ENCODE measurements at places on chromosomes 6 and 20.

GRCh38 chr6:34331371-34332050, 61.0 kb downstream of the NUDT3 start:
- no peak for DNase-seq

DNA sequence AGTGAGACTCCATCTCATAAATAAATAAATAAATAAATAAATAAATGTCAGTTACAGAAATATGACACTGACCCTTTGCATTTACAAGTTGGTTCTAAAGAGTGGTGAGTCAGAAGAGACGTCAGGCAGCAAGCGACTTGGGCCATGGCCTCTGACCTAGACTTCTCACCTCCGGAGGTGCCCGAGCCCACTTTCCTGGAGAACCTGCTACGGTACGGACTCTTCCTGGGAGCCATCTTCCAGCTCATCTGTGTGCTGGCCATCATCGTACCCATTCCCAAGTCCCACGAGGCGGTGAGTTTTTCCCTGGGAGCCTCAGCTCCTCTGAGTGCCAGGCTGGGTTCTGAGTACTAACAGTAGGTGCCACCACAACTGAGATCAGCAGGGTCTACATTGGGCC, 11.7 kb downstream of the MANBAL start:
- no peak for DNase-seq

- DNase-seq = peak; percentile 76
Observed at GRCh38 chr6:2971420-2972218, at the start of gene SERPINB6. SERPINB6 (minus strand) TSS chr6:2971567; CDS start chr6:2959332, 12,235 bp downstream.

DNA sequence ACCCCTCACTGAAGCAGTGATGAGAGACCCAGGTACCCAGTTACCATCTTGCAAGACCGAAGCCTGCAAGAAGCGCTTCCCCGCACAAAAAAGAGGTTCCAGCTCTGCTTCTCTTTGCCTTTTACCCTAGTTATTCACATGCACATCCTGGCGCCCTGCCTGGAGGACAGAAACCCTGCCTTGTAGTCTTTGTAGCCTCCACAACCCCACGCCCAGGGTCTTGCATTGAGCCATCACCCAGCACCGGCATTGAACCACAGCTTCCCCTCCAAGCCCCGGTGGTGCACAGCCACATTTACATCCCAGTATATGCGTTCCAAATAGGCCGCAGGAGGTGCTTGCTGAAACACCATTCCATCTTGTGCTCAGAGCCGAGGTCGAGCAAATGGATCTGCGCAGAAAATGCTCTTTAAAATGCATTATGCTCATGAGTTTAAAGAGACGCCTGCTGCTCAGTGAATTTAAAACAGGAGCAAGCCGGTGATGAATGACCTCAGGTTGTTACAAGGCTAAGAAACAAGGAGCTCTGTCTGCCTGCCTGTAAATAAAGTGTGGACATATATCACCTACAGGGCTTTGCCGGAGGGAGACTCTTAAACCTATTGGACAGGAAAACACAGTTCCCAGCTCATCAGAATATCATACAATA, 61.7 kb downstream of the GNAS-AS1 start:
- DNase-seq = no peak

GRCh38 chr6:54588176-54588575, 258.4 kb upstream of the FAM83B start:
- DNase-seq = no peak

DNA sequence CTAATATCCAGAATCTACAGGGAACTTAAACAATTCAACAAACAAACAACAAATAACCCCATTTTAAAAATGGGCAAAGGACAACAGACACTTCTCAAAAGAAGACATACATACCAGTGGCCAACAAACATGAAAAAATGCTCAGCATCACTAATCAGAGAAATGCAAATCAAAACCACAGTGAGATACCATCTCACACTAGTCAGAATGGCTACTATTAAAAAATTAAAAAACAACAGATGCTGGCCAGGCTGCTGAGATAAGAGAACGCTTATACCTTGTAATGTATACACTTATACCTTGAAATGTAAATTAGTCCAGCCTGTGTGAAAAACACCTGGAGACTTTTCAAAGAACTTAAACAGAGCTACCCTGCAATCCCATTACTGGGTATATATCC, 166.8 kb downstream of the IBTK start:
- no peak for DNase-seq

DNA sequence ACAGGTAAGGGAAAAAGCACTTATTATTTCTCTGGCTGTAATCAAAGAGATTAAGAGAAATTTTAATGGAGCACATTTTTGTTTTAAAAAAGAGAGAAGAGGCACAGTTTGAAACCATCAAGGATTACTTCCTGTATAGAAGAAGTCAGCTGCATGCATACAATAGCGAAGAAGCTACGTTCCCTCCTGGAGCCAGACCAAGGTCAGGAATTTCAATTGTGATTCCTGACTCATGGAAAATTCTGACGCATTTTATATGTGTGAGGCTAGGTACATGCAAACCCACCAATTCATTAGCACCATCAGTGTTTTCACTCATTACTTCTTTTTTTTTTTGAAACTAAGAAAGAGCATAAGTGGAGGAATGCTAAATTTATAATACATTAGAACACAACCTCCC, 232.7 kb upstream of the SGK1 start:
- DNase-seq = no peak

DNA sequence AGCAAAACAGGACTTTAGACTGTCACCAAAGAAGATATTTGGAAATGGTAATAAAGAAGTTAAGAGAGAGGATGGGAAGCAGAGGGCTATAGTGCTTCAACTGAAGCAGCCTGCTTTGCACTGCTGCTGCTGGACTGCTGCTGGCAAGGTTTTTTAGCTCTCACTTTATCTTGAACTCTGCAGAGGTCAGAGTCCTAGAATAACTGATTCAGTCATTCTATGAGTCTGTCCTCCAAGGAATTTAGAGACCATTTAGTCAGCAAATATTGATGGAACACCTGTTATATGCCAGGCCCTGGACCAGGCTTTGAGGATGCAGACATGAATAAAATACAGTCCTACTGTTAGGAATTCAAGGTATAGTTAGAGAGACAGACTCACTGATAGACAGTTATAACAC, 9.1 kb upstream of the SAYSD1 start:
- DNase-seq = no peak

- no peak for DNase-seq
Observed at GRCh38 chr6:154468760-154469159, 41.7 kb downstream of the CNKSR3 start.

- DNase-seq = no peak
Observed at GRCh38 chr20:1754306-1754705, 96.7 kb upstream of the SIRPG start.

- no peak for DNase-seq
Observed at GRCh38 chr6:2157441-2158127, 87.8 kb downstream of the GMDS start.

DNA sequence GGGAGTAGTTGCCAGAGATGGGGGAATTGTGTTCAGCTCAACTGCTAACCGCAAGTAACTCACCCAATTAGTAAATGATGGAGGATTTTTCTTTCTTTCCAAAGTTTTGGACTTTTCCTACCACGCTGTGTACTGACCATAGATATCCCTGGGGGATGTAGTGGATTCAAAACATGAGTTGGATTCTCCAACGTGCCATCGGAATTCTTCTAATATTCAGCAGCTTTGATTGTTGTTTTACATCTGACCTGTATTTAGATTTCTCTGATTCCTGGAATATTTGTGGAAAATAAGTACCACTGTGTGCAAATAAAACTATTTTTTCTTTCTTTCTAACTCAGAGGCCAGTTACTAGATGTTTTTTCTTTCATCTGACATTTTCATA, 1.1 kb downstream of the CCDC170 start:
- DNase-seq = no peak

GRCh38 chr6:80173411-80173810, 66.9 kb downstream of the BCKDHB start:
- no peak for DNase-seq

DNA sequence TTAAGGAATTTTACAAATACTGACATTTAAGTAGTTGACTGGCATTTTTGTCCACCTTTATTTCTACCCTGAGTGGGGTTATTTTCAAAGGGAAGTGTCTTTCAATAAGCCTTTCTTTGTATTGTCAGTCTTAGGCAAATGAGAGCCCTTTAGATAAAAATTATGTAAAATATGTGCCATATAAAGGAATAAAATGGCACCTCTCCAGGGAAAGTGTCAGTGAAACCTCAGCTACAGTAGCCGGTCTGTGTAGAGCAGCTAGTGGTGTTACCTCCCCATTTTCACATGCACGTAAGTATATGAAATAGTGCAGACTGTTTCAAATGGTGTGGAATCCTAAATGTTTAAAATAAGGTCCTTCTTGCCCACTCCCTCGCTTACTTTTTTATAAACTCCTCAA, 5.0 kb downstream of the FAM217B start:
- DNase-seq = no peak

DNA sequence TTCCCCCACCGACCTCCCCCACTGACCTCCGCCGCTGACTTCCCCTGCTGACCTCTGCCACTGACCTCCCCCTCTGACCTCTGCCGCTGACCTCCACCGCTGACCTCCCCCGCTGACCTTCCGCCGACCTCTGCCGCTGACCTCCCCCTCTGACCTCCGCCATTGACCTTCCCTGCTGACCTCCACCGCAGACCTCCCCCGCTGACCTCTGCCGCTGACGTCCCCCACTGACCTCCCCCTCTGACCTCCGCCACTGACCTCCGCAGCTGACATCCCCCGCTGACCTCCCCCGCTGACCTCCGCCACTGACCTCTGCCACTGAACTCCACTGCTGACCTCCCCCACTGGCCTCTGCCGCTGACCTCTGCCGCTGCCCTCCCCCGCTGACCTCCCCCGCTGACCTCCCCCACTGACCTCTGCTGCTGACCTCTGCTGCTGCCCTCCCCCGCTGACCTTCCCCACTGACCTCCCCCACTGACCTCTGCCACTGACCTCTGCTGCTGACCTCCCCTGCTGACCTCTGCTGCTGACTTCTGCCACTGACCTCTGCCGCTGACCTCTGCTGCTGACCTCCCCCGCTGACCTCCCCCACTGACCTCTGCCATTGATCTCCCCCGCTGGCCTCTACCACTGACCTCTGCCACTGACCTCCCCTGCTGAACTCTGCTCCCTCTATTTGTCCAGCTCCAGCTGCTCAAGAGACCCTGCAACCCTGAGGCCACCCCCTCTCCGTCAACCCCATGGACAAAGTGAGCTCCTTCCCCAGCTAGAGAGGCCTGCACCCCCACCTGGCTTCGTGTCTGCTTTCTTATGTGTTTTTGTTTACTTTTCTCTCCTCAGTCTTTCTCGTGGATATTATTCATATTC, 91.4 kb upstream of the AFDN start:
- DNase-seq = no peak

- peak; percentile 6 for DNase-seq
Observed at GRCh38 chr20:23245553-23246181, 104.9 kb upstream of the NXT1 start.

GRCh38 chr6:113526553-113526952, 330.6 kb upstream of the MARCKS start:
- no peak for DNase-seq

- DNase-seq = no peak
Observed at GRCh38 chr6:146410851-146411595, 132.6 kb upstream of the RAB32 start.

GRCh38 chr20:62822788-62823651, 6.2 kb downstream of the COL9A3 start:
- peak; percentile 15 for DNase-seq

GRCh38 chr6:70724524-70724923, 56.8 kb downstream of the SMAP1 start:
- no peak for DNase-seq

GRCh38 chr6:35258336-35258735, 1.2 kb upstream of the ZNF76 start:
- no peak for DNase-seq

All from substantia nigra (tissue), 51 donors.